Activated CD8-positive, alpha-beta memory T cell treated with anti-CD3 and anti-CD28 coated beads for 1 hour (primary cell): ENCODE measurements at places on chromosomes 3 and 15.

DNA sequence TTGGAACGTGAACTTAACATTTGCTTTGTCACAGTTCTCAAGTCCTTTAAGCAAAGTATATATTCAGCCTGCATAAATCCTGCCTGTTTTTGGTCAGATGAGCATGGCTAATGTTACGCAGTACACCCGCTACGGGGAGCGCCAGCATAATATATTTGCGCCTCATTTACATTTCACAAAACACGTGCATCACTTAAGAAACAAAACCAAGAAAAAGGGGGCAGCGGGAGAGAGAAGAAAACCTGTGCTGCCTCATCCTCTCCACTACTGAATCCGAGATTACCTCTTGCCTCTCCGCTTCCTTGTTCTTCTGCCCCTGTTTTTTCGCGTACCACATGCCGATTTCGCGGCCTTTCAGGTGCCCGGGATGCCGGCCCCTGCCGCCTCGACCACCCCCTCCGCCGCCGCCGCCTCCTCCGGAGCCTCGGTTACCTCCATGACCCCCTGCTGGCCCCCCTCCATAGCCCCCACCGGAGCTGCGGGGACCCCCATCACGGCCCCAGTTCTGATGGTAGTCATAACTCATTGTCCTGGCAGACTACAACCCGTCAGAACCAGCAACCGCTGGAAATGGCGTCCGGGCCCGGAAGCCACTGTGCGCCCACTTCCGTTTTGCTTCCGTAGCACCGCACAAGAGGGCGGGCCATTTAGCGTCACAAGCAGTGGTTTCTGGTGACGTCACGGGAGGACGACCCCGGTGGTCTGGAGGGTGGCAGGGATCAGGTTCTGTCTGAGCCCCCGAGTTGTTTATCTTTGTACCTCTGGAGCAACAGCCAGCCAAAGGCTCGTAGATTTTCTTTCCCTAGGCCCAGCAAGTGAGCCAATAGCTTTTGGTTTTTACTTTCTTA lies at the start of gene DHX36:
Gene DHX36, minus strand, starts transcription at position 597 of the 848 bp plus-strand sequence. Its CDS starts 71 bp downstream, at position 526.
- DNase-seq, result peak; percentile 83

DNA sequence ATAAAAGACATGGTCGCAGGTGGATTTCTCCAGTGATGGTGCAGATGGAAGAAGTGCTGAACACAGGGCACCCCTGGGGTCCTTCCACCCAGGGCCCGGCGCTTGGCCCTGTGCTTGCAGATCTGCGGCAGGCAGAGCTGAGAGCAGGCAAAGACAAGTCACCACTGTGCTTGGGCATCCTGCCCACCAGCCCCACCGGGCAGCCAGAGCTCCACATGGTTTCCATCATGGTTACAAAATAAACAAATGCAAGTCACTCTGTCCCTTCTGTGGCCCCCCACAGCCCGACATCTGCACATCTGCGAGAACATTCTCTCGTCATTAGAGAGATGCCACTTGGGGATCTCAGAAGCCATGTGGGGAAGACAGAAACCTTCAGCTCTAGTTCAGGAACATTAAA lies 37.6 kb upstream of the SFMBT1 start:
- no peak for DNase-seq

GRCh38 chr3:40913192-40913591 lies 286.1 kb upstream of the CTNNB1 start:
- DNase-seq, result no peak

GRCh38 chr3:175716446-175716845 lies 857.3 kb downstream of the NAALADL2 start:
- no peak for DNase-seq

GRCh38 chr15:64686130-64686735 lies 89.2 kb downstream of the RBPMS2 start:
- no peak for DNase-seq

DNA sequence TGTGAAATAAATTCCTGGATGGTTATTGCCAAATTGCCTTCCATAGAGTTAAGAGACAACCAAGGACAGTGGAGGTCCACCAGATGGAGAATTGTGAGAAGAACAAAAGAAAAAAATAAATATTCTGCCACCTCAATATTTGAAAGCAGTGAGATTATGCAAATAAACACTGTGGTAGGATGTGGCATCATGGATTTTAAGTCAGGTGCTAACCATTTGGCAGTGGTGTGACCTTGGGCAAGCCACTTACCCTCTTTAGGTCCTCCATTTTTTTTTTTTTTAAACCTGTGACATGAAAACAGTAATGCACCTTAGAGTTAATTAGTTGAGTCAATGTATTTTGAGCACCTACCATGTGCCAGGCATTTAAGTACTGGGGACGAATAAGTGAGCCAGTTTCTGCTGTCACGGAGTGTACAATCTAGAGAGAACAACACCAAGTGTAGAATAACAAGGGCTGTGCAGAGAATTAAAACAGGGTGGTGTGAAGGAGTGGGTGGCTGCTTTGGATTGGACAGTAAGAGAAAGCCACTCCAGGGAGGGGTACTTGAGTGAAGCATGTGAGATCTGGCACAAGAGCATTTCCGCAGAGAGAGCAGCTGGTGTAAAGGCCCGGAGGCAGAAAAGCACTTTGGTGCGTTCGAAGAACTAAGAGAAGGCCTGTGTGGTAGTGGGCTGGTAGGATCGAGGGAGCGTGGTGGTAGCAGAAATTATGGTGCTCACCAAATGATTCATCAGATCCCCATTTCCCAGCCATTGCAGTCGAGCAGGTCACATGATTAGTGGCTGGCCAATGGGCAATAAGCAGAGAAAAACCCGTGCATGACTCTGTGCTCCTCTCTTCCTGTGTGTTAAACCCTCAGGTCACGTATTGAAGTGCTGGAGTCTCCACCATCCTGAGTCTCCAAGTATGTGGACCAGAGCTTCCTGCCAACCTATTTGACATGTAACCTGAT lies 39.2 kb downstream of the CCK start:
- no peak for DNase-seq

- DNase-seq, result no peak
Observed at GRCh38 chr15:67137951-67138848, 72.8 kb downstream of the SMAD3 start.

GRCh38 chr3:48068886-48069285 lies 52.7 kb upstream of the MAP4 start:
- no peak for DNase-seq
